ENCODE measurements at places on chromosomes 2 and 18.

DNA sequence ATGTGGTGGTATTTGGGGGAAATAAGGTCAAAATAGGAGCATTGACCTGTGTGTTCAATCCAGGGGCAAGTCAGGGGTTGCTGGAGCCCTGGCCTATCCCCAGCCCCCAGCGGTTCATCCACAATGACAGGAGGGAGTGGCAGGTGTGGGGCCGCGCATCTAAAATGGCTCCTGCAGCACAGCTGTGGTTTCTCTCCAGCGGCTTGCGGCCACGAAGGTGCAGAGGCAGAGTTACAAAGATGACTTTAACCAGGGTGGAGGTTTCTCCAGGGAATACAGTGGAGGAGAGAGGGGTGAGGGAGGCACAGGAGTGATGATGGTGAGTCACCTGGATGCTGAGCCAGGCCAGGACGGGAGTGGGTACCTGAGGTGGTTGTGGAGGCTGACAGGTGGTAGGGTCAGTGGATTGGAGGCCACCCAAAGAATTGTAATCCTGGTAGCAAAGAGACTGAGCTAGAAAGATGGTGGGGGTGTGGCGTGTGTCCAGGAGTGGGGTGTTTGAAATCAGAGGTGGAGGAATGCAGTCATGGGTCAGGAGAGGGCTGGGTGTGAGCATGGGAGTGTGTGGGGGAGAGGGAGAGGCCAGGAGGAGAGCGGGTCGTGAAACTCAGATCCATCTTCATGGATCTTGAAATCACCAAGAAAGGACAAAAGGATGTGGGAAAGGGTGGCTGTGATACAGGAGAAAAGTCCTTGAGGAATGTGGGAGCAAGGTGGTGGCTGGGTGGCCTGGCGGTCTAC, 83.2 kb downstream of the CTIF start:
- ATAC-seq: peak; percentile 24

DNA sequence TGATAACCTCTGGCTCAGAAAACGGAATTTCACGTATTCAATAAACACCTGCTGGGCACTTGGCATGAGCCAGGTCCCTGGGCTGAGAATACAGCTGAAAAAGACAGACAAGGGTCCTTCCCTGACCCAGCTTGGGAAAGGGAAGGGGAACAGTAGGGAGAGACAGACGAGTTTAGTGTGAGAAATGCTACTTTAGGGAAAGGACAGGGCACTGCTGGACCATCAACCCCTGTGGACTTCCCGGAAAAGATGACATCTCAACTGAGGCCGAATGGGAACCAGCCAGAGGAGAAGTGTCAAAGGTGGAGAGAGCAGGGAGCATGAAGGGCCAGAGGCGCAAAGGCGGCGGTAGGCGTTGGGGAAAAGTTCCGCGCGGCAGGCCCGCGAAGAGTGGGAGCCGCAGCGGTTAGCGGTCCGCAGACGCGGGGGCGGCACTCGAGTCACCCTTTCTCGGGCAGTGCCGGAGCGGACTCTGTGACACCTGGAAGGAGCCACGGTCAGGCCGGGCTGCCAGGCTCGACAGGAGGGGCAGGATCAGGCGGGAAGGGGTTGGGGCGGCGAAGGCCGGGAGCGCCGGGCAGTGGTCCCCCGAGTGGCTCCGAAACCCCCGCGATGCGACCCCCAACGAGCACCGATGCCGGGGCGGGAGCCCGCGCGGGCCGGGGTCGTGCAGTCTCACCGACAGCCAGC, 519 bp downstream of the TEX261 start:
- peak; percentile 50 for ATAC-seq

DNA sequence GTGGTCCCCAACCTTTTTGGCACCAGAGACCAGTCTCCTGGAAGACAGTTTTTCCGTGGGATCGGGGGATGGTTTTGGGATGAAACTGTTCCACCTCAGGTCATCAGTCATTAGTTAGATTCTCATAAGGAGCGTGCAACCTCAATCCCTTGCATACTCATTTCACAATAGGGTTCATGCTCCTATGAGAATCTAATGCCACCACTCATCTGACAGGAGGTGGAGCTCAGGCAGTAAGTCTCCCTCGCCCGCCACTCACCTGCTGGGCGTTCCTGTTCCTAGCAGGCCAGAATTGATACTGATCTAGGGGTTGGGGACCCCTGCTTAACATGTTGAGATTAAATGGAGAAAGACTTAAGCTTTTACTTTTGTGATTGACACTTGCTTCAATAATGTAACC, 9.9 kb downstream of the NABP1 start:
- ATAC-seq: no peak

GRCh38 chr18:58611395-58612131, 17.3 kb downstream of the ALPK2 start:
- ATAC-seq: no peak

DNA sequence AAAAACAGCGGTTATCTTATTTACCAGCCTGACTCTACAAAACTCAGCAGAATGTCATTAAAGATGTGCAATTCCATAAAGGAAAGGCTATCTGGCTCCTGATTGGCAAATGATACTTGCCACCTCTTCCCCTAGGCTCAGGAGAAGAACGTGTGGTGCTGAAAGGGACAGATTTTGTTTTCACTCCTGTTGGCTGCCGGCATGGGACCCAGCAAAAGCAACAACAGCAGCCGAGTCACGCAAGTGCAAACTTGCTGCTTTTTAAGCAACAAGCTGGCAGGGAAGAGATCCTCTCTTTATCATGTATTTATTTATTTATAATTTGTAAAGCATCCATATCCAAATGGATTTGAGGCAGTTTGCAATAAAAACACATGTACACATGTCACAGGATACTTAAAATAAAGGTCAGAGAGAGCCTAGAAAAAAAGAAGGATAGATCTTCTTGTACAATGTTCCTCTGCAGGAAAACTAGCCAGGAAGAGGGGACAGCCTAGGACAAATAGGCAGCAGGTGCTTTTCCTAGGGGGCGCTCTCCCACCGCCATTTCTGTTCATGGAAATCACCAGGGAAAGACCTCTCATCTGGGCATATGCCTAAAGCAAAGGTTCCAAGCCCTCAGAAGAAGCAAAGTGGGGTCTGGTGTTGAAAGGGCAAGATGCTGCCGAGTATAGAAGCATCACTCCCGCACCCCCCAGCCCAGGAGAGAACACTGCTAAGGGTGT, 799.3 kb downstream of the BCL11A start:
- no peak for ATAC-seq

DNA sequence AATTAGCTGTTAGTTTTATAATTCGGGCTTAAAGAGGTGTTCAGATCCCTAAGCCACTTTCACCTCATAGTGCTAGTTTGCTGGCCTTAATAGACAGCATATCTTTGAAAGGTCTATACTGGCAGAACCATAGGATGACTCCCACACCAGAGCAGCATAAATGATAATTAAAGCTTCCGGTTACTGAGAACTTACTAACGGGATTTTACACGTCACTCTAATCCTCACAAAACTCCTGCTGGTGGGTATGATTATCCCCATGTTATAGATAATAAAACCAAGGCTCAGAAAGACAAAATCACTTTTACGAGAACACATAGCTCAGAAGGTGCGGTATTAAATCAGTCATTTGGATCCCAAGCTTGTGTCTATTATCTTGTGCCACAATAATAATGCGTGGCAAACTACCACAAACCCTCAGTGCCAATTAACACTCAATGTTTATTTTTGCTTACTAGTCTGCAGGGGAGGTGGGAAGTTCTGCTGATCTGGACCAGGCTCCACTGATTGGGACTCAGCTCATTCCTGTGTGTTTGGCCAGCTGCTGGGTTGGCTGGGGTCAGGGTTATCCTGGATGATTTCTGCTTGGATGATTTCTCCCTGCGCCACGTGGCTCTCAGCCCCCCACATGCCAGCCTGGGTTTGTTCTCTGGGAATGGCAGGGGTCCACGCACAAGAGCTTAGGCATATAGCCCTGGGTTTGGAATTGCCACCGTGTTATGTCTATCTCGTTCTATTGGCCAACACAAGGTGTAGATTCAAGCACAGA, 62.3 kb downstream of the TRIB2 start:
- no peak for ATAC-seq
